ENCODE measurements at places on chromosomes 1 and 21.

GRCh38 chr1:210755991-210756659, 377.8 kb downstream of the KCNH1 start:
- no peak for DNase-seq

DNA sequence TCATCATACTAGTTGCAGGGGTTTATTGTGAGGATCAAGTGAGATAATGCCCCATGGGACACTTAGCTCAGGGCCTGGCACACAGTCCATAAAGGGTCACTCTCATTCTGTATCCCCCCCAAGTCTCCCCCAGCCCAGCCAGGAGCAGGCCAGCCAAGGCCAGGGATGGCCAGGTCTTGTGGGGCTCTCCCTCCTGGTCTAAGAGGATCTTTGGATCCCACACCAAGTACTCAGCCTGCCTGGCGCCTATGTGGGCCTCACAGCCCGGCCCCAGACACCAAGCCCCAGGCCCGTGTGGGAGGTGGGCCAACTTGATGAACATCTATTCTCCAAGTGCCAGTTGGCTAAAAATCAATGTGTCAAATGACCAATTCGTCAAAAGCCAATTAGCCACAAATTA, 117.8 kb downstream of the GLIS1 start:
- DNase-seq, result no peak

- no peak for DNase-seq
These were observed 11.9 kb downstream of the ETS2 start for GRCh38 chr21:38817371-38818324.

DNA sequence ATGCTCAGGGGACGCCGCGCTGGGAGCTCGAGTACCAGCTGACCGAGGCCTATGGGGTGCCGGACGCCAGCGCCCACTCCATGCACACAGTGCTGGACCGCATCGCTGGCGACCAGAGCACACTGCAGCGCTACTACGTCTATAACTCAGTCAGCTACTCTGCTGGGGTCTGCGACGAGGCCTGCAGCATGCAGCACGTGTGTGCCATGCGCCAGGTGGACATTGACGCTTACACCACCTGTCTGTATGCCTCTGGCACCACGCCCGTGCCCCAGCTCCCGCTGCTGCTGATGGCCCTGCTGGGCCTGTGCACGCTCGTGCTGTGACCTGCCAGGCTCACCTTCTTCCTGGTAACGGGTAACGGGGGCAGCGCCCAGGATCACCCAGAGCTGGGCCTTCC, 1.3 kb upstream of the XKR8 start:
- no peak for DNase-seq

DNA sequence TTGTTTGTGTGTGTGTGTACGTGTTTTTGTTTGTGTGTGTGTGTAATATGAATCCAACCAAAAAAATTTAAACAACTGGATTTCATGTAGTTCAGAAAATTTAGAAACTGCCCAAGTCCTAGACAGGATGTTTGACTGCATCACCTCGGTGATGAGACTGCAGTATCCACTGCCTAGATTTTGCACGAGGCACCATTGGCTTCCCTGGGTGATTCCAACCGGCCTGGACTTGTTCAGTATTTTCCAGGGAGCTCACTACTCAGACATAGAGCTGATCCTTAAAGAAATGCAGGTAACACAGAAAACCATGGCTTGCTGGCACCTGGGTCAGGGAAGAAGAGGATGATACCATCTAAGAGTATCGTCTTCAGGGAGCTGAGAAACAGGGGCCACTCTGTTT, 18.2 kb upstream of the KCNK2 start:
- no peak for DNase-seq

DNA sequence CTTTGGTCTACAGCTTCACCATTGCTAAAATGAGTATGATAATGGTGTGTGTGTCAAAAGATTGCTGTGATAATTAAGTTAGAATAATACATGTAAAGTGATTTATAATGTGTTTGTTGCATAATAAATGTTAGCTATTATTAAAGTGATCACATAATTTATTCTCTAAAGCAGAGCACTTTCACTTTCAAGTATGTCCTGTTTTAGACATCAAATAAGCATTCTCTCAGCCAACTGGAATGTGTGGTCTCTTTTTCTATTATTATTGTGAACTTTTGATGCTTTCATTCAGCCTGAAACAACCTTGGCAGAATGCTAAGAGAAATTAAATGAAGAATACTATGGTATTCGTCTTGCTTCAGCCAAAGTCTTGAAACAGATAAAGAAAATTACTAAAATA, 102.8 kb upstream of the COL11A1 start:
- no peak for DNase-seq

GRCh38 chr1:51294566-51295184, 35.7 kb downstream of the TTC39A start:
- no peak for DNase-seq

- no peak for DNase-seq
These were observed 651.6 kb upstream of the ADGRL4 start for GRCh38 chr1:79657951-79658658.

GRCh38 chr1:63810936-63811469, 37.2 kb downstream of the ROR1 start:
- no peak for DNase-seq

- no peak for DNase-seq
These were observed 160.4 kb downstream of the DSCAM start for GRCh38 chr21:40686526-40686925.

DNA sequence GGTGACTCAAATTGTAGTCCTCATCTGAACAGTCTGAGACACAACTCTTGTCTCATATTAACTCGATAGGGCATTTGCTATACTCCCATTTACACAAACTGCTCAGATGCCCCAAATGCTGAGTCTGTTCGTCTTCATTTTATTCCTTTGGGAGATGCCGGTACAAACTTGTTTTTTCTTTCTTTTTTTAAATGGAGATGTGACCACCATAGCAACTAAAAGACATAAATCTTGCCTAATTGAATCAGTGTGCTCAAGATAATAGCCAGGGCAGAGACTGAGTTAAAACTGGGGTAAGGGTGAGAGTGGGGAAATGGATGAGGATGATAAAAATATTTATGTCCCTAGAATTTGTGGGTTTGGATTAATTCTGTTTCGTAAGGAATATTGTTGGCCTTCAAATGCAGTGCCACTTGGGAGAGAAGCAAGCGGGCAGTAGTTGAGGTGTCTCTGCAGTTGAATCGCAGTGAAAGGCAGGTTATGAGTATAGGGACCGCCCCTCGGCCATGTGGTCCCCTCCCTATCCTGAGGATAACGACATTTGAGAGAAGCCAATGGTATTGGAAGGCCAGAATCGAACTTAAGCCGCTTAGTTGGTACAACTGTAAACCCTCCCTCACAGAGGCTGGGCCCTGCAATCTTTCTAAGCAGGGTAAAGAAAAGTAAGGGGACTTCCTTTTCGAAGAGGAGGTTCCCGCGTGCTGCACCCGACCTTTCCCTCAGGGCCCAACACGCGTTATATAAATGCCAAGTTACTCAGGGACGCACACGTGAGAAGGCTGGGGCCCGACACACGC, 859 bp upstream of the LRRC8B start:
- DNase-seq, result peak; percentile 72

GRCh38 chr1:42524330-42524729, 61.2 kb downstream of the CCDC30 start:
- no peak for DNase-seq

DNA sequence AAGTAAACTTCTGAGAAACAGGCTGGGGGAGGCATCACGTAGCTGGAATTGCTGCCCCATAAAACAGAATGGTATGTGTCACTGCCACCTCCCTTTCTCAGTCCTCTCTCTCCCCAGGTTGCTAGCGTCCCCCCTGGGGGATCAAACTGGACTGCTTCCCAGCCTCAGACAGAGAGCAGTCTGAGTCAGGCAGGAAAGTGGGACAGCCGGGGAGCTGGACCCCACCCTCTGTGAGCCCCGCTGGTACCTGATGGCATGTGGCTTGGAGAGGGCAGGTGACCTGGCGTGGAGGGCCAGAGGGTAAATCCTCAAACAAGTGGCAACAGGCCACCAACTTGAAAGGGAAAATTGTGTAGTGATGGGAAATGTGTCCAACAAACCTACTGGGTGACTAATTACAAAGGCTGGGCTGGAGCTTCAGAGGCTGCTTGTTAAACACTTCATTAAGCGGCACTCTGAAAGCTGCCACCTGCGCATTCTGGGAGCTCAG, 1.0 kb upstream of the SFN start:
- no peak for DNase-seq

GRCh38 chr1:17839641-17840196, 84.6 kb downstream of the ACTL8 start:
- DNase-seq, result no peak

DNA sequence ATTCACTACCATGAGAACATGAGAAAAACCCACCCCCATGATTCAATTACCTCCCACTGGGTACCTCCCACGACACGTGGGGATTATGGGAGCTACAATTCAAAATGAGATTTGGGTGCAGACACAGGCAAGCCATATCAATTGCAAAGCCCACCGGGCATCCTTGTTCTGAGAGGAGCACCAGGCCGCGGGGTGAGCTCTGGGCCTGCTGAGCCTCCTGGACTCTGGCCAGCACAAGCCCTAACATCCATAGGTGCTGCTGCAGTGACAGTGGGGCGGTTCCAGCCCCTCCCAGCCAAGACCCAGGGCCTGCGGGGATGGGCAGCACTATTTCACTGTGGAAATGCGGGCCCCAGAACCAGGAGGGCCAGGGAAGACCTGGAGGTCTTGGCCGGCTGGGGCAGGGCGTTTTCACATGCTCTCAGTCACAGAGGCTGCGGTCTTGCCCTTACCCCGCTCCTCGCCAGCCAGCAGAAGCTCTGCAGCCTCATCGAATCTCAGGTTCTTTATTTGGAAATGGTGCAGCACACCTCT, 103.8 kb downstream of the PCBP3 start:
- no peak for DNase-seq

GRCh38 chr1:81689531-81689941, 111.2 kb upstream of the ADGRL2 start:
- DNase-seq, result no peak

DNA sequence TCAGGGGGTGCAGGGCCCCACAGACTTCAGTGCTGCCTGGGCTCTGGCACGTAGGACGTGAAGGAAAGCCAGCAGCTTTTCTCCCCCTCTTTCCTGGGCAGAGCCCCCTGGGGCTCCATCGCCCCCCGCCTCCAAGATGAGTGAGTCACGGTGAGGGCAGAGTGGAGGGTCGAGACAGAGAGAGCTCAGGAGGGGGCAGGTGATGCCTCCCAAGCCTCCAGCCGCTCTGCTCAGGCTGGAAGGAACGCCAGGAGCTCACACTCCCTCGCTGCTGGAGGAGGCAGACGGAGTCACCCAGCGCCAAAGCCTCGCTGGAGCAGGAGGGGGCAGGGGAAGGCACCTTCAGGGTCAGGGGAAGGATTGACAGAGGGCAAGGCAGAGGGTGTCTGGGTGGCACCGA, 119.5 kb downstream of the CASZ1 start:
- no peak for DNase-seq

- DNase-seq, result no peak
These were observed 6.3 kb upstream of the CD247 start for GRCh38 chr1:167524651-167525050.

GRCh38 chr21:34131586-34131985, 58.2 kb downstream of the MRPS6 start:
- no peak for DNase-seq

DNA sequence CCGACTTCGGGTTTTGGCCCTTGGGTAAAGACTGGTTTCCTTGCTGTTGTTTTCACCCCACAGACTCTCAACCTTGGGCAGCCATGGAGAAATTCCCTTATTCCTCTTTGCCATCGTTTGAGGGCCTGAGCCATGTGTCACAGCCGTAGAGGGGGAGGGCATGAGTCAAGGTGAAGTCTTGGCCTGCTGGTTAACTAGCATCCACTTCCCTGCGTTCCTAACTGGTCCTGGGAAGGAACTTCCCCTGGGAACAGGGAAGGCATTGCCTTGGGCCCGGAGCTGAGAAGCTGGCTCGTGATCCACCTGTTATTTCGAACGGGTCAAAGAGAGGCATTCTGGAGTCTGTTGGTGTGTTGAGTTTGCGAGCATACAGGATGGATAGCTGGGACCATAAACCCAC, 464.9 kb downstream of the CAMTA1 start:
- no peak for DNase-seq

DNA sequence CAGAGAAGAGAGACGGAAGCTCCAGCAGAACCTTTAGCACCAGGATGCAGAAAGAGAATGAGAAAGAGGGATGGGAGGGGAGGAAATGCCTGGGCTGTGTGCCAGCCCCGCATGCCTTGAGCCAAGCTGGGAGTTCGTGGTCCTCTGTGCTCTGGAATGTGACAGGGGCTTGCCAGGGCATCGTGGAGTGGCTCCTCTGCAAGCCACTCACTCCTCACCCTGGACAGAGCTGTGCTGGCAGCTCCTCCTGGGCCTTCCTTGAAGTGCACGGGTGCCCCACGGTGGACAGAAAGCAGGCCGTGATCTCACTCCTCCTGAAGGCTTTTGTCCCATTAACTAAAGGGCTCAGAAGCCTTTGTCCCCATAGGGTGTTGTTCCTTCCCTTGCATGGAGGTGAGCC, 34.8 kb upstream of the PRELP start:
- DNase-seq, result no peak

GRCh38 chr1:220761688-220762427, 13.7 kb downstream of the MTARC2 start:
- no peak for DNase-seq

GRCh38 chr1:115642168-115643072, 650 bp downstream of the VANGL1 start:
- DNase-seq, result peak; percentile 34
